ENCODE measurements at places on chromosomes 5 and 9. TPM values are rescaled to one million over a fixed set of nuclear protein-coding genes. Genes with fewer than 3 reads are reported as not detected.

GRCh38 chr9:738209-738915 is 103.1 kb upstream of the DMRT1 start:
- no peak for DNase-seq

SLC1A1 gene
- 19.0 TPM for total RNA-seq

DNA sequence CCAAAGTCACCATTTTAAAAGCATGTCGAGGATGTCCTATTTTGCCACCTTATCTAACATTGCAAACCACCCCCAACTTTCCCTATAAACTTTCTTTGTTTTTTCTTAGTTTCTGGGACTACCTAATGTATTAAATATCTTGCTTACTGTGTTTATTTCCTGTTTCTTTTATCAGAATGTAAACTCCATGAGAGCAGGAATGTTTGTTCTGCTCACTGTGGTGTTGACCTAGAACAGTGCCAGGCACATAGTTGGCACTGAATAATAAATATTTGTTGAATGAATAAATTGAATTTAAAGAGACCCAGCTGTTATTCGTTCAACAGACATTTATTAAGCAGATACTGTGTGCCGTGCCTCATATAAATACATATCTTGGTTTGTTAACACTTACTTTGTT is 35.2 kb downstream of the MACIR start:
- DNase-seq, result no peak

DNA sequence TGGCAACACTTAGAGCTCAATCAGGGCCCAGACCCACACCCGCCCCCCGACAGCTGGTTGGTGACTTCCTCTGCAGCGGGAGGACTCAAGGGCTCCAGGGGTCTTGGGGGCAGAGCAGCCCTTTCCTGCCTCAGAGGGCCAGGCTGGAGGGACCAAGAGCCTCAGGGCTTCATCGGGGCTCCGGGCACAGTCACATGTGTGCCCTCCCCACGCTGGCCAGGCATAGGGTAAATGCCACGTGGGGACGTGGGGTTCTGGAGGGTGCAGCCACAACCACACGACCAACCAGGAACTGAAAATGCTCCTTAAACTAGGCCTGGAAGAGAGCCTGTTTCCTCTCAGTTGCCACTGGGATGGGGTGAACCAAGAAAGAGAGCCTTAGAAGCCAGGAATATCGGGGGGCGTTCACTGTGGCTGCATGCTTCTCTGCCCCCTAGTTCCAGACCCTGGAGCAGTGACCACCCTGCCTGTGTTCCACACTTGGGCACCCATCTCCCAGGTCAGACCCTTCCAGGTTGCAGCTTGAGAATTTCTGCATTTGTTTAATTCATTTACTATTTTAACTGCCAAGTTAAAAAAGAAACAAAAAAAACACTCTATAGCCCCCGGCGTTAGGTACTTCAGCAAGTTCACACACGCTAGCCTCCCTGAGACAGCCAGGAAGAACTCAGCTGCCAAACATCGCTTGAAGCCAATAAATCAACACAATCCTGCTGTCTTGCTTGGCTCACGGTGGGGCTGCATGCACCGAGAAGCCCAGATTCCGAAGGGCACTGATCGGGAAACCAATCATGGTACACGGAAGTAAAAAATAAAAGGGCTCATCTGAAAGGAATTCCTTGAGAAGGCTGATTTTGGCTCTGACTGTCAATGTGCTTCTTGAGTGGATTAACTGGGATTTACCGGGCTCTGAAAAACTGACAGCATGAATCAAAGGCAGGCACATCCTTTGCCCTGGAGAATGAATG is 56.1 kb upstream of the PHYKPL start:
- DNase-seq, result no peak

DNA sequence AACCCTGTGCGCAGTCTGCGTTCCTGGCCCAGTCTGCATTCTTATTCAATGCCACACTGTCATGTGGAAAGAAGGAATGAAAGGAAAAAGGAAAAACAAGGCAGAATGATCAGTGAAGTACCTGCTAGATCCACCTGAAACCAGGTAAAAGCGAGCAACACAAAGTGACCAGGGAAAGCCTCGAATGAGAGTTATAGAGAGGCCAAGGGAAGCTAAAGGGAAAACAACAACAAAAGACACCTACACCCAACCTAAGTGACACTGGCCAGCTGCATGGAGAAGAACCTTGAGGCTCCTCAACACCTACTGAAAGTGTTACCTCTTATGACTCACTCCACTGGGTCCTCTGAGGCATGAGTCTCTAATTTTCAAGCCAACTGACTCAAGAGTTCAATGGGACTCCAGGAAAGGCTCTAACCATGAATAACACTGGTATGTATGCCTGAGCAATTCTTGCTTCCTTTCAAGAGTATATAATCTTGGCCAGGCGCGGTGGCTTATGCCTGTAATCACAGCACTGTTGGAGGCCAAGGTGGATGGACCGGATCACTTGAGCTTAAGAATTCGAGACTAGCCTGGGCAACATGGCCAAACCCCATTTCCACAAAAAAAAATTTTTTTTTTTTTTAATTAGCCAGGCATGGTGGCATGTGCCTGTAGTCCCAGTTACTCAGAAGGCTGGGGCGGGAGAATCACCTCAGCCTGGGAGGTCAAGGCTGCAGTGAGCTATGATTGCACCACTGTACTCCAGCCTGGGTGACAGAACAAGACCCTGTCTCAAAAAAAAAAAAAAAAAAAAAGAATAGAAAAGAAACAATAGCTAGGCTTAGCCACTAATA is 29.0 kb downstream of the MTMR12 start:
- DNase-seq, result no peak

GRCh38 chr9:29564564-29564963 is 1991.3 kb upstream of the C9orf72 start:
- no peak for DNase-seq

GRCh38 chr5:44695259-44695658 is 113.5 kb upstream of the MRPS30 start:
- no peak for DNase-seq

- DNase-seq, result no peak
Observed at GRCh38 chr9:120040896-120041295, 539.1 kb downstream of the CDK5RAP2 start.

Measured in kidney (tissue), 22 donors.